ENCODE measurements at places on chromosomes 4 and X.

- no peak for DNase-seq
Measured at GRCh38 chr4:86019906-86020305, 339.9 kb downstream of the MAPK10 start.

DNA sequence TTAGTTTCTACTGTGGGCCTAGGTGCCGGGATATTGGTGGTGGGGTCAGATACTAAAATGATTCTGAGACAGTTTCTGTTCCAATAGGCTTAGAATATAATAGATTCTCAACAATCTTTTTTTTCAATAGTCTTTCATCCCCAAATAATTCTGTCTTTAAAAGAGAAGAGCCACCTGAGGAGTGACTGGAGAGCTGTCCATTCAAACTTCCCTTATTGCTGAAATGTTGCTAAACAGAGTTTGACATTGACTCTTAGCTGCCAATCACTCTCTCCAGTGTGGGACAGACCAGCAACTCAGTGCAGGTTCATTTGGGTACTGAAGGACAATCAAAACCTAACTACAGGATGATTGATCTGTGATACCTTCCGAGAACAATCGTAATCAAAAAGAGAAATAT is 12.4 kb upstream of the ADH7 start:
- DNase-seq = no peak

GRCh38 chrX:133609166-133609565 is 193.9 kb upstream of the GPC4 start:
- no peak for DNase-seq

- no peak for DNase-seq
Measured at GRCh38 chrX:57119416-57119815, 1.9 kb downstream of the SPIN2B start.

DNA sequence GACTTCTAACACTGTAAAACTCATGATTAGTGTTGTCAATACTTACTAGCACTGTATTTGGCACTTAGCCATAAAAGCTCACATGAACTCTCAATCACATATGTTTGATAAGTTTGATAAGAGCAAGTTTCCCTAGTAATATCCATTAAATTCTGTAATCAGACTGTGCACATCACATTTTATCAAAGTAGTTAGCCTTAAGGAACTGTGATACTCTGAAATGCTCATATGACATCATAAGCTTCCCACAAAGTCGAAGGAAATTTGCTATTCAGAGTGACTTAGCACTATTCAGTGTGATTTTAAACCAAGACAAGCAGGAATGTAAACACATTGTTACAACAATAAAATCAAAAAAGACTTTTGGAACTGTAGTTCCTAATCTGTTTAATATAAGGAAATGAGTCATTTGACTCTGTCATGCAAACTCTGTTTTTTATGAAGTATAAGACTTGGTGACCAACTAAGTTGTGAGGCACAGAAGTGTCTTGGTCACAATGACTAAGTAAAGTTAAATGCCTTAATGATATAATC is 6.7 kb downstream of the SLC7A11 start:
- no peak for DNase-seq

- no peak for DNase-seq
Measured at GRCh38 chr4:156321203-156321602, 367.5 kb upstream of the CTSO start.

- no peak for DNase-seq
Measured at GRCh38 chr4:8688041-8688907, 95.7 kb downstream of the CPZ start.

GRCh38 chr4:73744203-73744602 is 3.8 kb downstream of the CXCL8 start:
- no peak for DNase-seq

GRCh38 chr4:99625369-99625768 is 32.3 kb downstream of the C4orf54 start:
- no peak for DNase-seq

DNA sequence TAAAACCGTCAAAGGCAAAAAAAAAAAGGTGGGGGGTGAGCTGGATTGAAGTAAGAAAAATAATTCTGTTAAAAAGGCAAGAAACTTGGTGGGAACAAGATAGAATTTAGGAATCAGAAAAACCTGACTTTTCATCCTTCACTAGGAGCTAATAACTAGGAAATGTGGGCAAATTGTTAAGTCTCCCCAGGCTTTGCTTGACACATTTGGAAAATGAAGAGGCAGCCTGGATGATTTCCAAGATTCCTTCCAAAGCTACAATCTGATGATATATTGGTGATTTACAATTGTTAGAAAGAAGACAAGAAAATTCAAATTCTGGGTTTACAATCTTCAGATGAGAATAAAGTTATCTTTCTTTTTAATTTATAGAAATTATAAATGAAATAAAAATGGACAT is 1062.5 kb downstream of the ADGRL3 start:
- DNase-seq = no peak

DNA sequence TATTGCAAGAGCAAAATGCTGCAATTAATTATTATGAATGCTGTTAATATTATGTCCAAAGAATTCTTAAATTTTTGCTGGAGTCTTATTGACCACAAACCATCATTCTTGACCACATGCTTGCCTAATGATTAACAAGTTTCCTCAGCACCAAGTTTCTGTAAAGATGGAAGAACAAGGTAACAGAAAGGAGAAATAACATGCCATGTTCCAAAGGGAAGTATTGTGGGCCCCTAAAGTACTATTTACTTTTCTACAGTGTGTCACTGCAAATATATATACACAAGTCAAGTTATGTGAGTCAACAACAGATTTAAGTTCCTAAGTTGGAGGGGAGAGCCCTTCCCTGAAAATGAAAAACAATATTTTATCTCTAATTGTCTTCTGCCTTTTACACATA is 20.6 kb downstream of the FAM47E start:
- no peak for DNase-seq

- DNase-seq = no peak
Measured at GRCh38 chrX:151904989-151905388, 7.7 kb upstream of the MAGEA4 start.

- no peak for DNase-seq
Measured at GRCh38 chr4:111480510-111480909, 664.7 kb upstream of the FAM241A start.

GRCh38 chrX:141879616-141880015 is 24.1 kb upstream of the MAGEC1 start:
- DNase-seq = no peak

DNA sequence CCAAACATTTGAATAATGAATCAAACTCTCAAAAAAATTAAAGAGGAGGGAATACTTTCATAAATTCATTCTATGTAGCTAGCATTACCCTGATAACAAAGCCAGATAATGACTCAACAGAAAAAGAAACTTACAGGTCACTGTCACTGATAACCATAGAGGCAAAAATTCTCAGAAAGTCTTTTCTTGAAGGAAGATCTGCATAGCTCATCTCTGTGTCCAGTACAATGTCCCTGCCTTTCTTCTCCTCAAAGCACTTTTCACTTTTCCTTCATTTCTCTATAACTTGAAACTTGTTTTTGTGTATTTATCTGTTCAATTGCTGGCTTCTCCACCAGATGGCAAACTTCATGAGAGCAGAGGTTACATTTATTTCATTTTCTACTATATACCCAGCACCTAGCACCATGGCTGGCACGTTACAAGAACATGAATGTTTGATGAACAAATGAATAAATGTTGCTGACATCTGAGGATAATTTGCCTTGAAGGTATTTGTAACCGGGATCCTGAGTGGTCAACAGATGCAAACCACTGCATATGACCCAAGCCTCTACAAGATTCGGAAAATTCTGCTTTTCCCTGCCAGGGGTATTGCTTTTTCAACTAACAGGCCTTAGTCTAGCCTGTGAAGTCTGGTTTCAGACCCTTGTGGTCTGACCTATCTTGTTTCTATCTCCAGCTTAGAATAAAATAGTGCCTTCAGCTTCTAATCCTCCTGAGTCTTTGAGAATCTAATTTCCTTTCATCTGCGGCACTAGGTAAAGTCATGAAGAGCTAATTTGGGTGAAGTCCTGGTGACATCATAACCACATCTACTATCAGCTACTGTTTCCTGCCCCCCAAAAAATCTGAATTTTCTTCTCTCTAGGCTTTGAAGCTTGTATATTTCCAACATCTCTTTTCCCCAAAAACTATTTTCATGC is 52.5 kb upstream of the ANTXR2 start:
- DNase-seq = no peak

DNA sequence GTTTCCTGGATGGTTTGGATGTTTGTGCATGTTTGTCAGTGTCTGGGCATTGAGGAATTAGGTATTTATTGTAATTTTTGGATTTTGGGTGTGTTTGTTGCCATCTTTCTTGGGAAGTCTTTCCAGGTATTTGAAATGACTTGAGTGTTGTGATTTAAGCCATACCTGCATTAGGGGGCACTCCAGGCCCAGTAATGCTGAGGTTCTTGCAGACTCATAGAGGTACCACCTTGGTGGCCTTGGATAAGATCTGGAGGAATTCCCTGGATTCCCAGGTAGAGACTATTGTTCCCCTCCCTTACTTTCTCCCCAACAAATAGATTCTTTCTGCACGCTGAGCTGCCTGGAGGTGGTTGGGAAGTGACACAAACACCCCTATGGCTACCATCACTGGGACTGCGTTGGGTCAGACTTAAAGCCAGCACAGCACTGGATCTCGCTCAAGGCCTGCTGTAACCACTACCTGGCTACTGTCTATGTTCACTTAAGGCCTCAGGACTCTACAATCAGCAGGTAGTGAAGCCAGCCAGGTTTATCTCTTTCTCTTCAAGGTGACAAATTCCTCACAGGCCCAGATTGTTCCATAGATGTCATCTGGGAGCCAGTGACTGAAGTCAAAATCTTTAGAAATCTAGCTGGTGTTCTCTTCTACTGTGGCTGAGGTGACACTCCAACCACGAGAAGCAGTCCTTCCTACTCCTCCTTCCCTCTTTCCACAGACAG is 643.6 kb downstream of the PDHA2 start:
- DNase-seq = no peak

DNA sequence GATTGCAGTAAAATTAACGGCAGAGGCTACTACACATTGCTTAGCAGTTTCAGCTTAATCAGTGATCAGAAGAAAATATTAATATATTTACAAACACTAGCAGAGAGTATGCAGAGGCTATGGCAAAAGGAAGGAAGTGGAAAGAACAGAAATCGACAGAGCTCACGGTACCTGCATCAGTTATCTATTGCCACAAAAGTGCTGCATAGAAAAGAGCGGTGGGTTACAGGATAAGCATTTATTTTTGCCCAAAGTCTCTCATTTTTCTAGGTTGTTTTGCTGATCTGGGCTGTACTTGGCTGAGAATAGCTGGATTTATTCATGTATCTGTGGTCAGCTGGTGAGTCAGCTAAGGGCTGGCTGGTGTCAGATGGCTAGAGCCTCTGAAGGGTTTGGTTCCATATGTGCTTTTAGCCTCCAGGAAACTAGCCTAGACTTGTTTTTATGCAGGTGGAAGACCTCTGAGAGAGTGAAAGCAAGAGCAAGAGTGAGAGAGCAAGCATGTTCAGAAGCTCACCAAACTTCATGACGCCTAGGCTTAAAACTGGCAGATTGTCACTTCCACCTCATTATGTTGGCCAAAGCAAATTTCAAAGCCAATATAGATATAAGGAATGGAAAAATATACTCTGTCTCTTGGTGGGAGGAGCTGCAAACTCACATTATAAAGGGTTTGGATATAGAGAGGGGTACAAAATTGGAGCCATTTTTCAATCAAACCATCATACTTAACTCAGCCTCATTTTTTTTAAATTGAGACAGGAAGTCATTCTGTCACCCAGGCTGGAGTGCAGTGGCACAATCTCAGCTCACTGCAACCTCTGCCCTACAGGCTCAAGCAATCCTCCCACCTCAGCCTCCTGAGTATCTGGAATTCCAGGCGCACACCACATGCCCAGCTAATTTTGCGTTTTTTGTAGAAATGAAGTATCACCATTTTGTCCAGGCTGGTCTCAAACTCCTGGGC is 153.2 kb upstream of the RPL34 start:
- DNase-seq = no peak

DNA sequence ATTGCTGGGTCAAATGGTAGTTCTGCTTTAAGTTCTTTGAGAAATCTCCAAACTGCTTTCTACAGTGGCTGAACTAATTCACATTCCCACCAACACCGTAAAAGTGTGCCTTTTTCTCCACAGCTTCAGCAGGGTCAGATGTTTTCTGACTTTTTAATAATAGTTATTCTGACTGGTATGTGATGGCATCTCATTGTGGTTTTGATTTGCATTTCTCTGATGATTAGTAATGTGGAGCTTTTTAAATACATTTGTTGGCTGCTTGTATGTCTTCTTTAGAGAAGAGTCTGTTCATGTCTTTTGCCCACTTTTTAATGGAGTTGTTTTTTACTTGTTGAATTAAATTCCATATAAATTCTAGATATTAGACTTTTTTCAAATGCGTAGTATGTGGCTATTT is 257.5 kb upstream of the ANKRD50 start:
- DNase-seq = no peak

DNA sequence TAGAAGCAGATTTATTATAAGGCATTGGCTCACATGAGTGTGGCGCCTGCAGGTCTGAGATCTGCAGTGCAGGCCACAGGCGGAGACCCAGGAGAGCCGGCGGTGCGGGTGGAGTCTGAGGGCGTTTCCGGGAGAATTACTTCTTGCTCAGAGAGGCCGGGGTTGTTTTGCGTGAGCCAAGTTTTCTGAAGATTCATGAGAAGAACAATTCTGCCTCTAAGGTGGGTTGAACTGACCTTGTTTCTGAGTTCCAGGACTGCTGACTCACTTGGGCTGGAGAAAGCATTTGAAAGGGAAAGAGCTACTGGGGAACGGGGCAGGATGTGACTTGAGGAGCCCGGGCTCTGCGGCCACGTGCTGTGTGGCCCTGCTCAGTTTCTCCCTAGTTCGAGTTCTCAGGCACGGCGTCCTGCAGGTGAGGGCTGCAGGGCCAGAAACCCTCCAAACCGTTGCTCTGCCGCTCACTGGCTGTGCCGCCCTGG is 36.7 kb upstream of the SORCS2 start:
- peak; percentile 89 for DNase-seq

DNA sequence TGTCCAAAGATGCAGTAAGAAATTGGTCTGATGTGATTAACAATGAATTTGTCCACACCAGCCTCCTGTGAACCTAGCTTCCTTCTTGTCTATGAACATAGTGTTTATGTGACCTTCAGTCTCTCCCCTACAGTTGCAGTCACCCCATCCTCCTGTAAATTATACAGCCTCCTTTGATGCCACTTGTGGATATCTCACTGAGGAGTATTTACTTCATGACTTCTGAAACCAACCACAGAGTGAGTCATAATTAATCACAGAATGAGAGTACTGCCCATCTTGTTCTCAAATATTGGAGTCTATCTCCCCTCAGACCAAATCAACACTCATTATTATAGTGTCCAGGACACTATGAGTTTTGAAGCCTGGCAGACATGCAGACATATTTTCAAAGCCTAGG is 27.3 kb upstream of the XAGE2 start:
- no peak for DNase-seq

GRCh38 chr4:17512973-17513665 is 1.2 kb upstream of the QDPR start:
- DNase-seq = no peak

DNA sequence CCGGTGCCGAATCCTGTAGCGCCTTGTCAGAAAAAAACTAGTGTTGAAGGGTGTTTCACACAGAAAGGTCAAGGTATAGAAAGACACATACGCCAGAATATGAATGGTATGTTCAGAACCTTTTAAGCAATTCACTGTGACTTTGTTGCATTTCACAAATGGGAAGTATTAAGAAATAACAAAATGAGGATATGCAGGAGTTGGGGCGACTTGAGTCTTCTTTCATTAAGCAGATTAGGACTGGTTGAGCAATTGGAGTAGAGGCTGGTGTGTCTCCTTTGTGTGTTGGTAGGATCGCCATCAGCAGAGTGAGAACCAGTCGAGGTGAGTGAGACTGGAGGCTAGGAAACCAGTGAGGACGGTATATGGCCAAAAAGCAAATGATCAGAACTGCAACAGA is 1454.5 kb upstream of the TENM3 start:
- DNase-seq = no peak
